Erythroblast (primary cell): ENCODE measurements at places on chromosomes 6 and 20.
A peak's percentile ranks its signal among the peaks of the same experiment; 100 is the strongest.

- DNase-seq: no peak
These were observed 162.7 kb upstream of the SGK1 start for GRCh38 chr6:134480593-134480992.

DNA sequence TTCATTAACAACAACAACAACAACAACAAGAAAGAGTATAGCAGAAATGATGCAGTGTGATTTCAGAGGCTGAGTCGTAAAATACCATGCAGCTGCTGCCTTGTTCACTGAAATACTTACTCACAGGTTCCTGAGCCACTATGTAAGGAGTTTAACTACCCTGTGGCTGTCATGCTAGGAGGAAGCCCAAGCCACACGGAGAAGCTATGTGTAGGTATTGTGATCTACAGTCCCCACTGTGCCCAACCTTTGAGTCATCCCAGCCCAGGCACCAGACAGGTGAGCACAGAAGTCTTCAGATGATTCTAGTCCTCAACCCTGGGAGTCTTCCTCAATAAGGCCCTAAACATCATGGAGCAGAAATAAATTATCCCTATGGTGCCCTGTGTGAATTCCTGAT lies 14.6 kb upstream of the RALY start:
- DNase-seq: no peak

DNA sequence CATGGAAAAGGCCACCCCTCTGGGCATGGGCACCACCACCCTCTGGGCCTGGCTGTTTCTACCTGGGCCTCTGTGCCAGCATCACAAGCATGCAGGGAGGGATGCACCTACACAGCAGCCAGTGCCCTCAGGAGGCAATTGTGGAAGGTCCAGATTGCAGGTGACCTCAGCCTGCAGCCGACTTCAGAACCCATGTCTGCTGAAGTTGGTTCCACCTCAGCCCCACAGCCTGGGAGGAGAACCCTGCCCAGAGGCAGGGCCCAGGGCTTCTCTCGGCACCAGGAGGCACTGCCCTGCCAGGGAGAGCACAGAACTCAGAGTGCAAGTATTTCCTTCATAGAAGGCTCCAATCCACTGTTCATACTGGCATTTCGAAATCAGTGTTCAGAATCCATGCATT lies 149.8 kb downstream of the TTLL2 start:
- DNase-seq: no peak

DNA sequence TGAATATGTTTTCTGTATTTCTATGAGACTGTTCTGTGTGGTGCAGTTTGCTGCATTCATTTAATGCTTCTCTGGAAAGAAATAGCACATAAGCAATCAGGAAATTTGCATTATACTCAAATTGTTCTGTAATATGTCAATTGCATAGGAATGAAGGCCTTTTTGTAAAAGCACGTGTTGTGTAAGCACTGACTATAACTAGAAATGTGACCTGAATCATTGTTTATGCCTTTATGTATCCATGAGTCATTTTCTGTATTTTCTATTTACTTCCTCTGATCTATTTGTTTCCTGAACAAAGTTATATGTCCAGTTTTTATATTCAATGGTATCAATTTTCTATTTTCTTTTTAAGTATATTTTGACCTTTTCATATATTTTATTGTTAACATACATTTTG lies 1455.3 kb downstream of the GRIK2 start:
- DNase-seq: no peak

GRCh38 chr20:38939686-38940085 lies 13.5 kb downstream of the FAM83D start:
- no peak for DNase-seq

- no peak for DNase-seq
These were observed 50.7 kb downstream of the PTPN1 start for GRCh38 chr20:50560867-50561266.

- no peak for DNase-seq
These were observed 35.4 kb downstream of the DACT2 start for GRCh38 chr6:168284187-168284586.

GRCh38 chr6:139531148-139532115 lies 157.0 kb upstream of the CITED2 start:
- DNase-seq: peak; percentile 53

DNA sequence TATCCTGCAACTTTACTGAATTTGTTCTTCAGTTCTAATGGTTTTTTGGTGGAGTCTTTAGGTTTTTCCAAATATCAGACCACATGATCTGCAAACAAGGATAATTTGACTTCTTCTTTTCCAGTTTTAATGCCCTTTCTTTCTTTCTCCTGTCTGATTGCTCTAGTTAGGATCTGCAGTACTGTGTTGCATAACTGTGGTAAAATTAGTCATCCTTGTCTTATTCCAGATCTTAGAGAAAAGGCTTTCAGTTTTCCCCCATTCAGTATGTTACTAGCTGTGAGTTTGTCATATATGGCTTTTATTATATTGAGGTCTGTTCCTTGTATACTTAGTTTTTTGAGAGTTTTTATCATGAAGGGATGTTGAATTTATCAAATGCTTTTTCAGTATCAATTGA lies 4.3 kb downstream of the MICA start:
- no peak for DNase-seq

GRCh38 chr6:13241364-13241763 lies 87.0 kb downstream of the TBC1D7 start:
- DNase-seq: no peak

DNA sequence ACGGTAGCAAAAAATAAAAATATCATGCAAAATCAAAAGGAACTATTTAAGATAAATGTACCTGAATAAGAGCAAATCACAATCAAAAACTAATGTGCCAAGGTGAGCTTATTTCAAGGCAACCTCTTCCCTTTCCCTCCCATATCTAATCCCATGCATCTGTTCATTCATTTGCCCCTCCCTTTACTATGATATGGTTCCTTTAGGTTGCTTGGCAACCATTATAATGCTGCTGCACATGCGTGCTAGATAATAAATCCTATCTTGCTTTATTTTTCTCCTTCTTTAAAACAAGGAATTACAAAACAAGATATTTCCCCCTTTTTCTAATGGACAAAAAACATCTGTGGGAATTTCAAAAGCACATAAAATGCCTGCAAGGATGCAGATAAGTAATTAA lies 318.2 kb upstream of the POU3F2 start:
- no peak for DNase-seq
